Stimulated activated CD8-positive, alpha-beta memory T cell treated with anti-CD3 and anti-CD28 coated beads, Interleukin-4, amount 100 ng/mL, for 1 hour (primary cell): ENCODE measurements at places on chromosomes 16 and 17.

GRCh38 chr17:63479495-63480184 is 2.8 kb downstream of the ACE start:
- DNase-seq = no peak

GRCh38 chr16:57093666-57094564 is 1.5 kb downstream of the CPNE2 start:
- no peak for DNase-seq

- no peak for DNase-seq
Observed at GRCh38 chr16:22207715-22208360, 1.8 kb downstream of the EEF2K start.

DNA sequence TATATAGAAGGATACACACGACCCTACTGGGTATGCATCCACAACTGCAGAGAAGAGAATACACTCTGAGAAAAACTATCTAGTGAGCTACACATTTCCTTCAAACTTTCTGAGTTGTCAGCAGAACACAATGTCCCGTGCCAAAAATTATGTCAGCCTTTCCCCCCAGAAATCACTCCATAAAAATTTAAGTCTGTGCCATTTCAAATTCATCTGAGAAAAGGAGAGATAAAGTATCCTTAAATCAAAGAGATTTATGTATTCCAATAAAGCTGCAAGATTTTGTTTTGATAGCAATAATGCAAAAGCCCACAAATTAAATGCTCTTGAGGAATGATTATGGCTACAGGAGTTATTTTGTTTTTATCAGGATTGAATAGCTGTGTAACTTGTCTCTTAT is 760.1 kb downstream of the CDH11 start:
- DNase-seq = no peak

- no peak for DNase-seq
Observed at GRCh38 chr17:45305530-45306087, 11.2 kb downstream of the MAP3K14 start.

DNA sequence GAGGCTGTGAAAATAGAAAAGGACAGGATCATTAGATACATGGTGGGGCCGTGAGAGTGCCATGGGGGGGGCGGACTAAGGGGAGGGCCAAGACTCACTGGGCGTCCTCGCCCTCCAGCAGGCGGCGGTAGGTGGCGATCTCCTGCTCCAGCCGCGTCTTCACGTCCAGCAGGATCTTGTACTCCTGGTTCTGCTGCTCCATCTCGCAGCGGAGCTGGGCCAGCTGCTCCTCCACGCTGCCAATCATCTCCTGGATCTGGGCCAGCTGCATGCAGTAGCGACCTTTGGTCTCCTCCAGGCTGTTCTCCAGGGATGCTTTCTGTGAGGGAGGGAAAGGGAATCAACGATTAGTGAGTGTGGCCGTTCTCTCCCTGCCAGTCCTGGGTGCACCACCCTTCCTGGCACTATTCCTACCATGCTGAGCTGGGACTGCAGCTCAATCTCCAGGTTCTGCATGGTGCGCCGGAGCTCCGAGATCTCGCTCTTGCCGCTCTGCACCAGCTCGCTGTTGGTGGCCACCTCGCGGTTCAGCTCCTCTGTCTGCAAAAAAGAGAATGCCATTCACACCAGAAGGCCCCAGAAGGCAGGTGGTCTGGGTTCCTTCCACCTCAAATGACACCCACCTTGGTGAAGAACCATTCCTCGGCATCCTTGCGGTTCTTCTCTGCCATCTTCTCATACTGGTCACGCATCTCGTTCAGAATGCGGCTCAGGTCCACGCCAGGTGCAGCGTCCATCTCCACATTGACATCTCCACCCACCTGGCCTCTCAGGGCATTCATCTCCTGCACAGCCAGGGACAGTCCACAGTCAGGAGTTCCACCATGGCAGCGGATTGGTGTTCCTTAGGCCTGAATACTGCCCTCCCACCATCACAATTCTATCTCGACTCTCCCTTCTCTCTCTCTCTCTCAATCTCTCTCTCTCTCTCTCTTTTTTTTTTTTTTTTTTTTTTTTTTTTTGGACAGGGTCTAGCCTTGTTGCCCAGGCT is 3.3 kb downstream of the KRT14 start:
- no peak for DNase-seq

- no peak for DNase-seq
Observed at GRCh38 chr17:1256699-1257098, 13.5 kb upstream of the BHLHA9 start.

DNA sequence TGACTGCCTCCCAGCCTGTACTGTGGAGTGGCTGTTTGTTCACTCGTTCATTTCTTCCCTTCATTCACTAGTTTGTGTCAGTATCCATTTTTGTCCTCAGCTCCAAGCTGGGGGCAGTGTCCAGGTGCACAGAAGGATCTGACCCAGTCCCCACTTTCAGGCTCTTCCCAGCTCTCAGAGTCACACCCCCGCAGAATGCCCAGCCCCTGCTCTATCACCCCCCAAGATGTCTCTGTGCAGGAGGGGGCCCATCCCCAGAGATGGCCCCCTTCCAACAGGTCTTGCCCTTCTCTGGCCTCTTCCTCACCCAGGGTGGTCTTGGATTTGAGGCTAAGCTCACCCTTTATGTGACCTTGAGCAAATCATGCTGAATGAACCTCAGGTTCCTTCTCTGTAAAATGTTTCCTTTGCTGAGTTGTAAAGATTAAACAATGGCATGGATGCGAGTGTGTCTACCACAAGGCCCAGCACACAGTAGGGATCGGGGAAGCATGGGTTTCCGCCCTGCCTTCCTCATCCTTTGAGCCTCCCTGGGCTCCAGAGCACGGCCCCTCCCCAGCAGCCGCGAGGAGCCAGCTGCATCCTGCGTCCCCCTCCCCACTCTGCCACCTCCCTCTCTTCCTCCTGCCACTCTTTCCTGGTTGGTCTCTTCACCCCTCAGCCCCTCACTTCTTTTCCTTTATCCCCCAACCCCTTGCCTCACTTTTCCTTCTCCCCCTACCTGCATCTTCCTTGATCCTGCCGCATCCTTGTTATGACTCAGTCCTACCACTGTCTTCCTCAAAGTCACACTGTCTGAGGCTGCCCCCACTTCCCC is 2.8 kb downstream of the FBXL19 start:
- no peak for DNase-seq

DNA sequence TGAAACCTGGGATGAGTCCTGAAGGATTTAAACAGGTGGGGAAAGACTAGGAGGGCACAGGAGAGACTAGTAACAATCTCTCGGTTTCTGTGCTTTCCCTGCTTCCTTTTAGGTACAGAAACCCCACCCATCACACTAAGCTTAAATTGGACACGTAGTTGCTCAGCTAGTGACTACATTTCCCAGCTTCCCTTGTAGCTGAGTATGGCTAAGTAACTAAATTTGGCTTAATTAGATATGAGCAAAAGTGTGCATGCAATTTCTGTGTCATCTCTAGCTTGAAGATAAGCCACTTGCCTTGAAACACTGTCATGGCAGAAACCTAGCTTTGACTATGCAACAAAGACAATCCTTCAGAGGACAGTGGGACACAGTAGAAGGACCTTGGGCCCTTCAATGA is 36.5 kb downstream of the CACNG1 start:
- DNase-seq = no peak
